ENCODE measurements at places on chromosomes 13 and 19.
A peak's percentile ranks its signal among the peaks of the same experiment; 100 is the strongest.

DNA sequence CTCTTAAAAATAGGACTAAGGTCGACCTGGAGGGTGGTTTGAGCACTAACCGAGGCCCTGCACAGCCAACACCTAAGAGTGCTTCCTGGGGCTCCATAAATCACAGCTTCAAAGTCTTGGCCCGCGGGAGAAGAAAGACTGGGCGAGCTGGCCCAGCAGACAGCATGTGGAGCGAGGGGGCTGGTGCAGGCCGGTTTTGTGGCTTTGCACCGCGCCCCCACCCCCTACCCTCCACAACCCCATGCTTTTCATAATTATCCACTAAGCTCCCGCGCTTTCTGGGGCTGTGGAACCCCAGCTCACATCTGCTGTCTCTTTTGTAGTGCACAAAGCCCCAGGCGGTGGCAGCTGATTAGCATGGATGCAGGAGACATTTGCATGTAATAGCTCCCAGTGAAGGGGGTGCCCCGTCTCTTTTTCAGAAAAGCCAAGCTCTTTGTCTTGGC lies 17.1 kb downstream of the CARM1 start:
- DNase-seq = no peak

DNA sequence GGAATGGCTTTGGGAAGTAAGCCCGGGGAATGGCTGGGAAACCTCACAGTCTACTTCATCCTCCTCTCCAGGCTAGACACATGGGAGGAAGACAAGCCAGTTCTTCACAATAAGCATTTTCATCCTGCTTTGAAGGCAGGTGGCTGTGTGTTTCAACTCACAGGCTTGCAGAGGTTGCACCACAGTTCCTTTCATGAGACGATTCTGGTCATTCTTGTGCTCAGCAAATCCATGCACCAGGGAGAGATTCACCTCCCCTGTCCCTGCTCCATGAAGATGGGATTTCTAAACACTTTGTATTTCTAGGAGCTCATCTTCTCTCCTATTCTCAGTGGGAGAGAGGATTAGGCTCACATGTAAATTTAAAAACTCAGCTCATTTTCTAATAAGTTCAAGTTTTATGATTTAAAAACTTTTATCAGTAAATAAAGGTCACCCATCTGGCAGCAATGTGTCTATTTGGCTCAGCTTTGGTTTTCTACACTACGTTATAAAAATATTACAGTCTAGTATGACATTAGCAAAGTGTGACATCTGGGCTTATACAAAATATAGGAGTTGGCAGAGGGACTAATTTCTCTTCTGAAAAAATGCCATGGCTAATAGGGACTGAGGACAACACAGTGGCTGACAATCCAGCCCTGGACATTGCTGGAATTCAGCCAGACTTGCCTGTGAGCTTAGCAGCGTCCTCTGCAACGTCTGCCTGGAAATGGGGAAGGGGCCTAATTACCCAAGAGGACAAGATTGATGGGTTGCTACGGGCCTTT lies 283.2 kb upstream of the SLC10A2 start:
- DNase-seq = no peak

DNA sequence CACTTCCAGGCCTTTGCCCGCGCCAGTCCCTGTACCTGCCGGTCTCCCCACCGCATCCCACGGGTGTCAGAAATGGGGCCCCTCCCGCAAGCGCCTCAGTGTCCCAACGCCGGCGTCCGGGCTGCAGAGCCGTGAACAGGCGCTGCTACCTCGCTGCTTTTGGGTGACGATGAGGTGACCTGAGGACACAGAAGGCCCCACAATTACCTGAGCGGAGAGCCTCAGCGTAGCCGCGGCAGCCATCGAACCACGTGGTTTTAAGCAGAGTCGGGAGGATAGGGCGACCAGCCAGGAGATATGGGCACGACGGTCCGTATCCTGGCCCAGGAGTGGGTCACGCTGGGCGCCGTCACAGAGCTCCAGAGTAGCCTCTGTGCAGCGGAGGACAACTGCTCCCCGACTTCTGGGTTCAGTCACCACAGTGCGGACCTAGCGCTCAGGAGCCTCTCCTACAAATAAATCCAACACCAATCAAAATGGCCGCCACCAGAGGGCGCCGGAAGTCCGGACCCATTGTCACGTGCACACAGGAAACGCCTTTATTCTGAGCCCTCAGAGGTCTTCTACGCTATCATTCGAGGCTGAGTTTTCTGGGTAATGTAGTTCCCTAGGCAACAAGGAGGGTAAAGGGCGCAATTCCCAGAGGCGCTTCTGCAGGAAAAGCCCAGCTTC lies at the start of gene ZNF814:
Gene ZNF814 (minus strand): TSS at position 478 of the 672 bp plus-strand sequence. CDS start 235 bp downstream, at position 243.
- peak; percentile 84 for DNase-seq

GRCh38 chr13:80830431-80830830 lies 489.5 kb upstream of the SPRY2 start:
- DNase-seq = no peak

DNA sequence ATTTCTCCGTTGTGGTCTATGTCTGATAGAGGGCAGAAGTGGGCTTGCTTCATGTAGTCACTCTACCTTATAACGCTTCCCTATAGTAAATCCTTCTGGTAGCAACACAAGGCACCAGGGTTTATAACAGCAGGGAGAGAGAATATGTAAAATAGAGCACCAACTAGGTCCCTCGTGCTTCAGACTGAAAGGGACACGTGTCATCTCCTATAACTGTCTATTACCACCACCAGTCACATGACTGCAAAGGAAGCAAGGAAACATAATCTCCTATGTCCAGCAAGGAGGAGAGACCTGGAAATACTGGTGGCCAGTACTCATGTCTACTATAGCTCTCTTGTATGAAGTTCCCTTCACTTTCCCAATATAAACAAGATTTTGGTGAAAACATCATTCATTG lies 79.2 kb downstream of the SLAIN1 start:
- DNase-seq = no peak

- DNase-seq = no peak
Measured at GRCh38 chr13:81565849-81566248, 1224.9 kb upstream of the SPRY2 start.

DNA sequence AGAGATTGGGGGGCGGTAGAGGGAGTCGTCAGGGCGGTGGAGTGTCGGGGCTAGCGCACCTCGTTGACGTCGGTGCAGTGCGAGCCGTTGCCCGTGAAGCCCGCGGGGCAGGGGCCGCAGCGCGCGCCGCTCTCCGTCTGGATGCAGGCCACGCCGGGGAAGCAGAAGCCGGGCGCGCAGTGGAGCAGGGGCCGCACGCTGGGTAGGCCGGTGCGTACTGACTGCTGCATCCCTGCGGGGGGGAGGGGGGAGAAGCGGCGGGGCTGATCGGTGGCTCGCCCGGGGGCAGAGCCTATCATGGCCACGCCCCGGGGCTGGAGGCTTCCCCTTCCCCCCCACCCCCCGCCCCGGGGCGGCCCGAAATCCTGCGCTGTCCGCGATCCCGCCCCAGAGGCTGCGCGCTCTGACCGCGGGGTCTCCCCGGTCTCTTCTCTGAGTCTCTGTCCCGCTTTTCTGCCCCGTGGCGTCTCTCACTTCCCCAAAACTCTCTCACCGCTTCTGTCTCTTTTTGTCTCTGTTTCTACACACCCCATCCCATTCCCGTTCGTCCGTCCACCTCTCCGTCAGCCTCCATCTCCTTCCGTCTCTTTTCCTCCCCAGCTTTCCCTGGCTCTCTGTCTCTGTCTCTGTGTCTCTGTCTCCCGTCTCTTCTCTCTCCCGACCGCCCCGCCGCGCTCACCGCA lies 1.1 kb downstream of the COMP start:
- DNase-seq = no peak

DNA sequence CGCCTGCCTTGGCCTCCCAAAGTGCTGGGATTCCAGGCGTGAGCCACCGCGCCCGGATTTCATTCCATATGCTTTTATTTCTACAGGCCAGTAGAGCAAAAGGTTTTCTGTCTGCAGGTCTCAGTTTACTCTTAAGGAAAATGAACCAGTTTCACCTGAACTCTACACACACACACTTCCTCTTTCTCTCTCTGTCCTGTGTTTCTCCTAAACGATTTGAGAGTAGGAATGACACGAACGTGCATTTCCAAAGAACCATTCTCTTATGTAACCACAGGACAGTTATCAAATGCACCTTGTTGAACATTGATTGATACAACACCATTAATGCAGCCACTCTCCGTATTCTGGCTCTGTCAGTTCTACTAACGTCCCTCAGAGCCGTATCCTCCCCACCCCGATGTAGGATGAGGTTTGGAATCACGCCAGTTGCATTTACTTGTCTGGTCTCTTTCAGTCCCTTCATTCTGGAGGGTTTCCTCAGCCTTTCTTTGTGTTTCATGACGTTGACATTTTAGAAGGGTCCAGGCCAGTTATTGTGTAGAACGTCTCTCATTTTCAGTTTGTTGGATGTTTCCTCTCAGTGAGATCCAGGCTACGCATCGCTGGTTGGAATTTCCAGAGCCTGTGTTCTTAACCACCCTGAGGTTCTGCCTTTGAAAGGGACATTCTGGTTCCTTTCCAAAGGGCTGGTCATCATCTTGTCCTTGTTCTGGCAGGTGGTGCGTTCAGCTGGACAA lies 36.0 kb downstream of the BICRA start:
- DNase-seq = no peak
